ENCODE measurements at places on chromosomes 11 and 22. TPM values are rescaled to one million over a fixed set of nuclear protein-coding genes. Genes with fewer than 3 reads are reported as not detected.

The CARD18 gene
- total RNA-seq = not detected

The SMTNL1 gene
- total RNA-seq = not detected

The DRD2 gene
- total RNA-seq = 0.42 TPM

The NTM gene
- total RNA-seq = 111 TPM

The GLYAT gene
- total RNA-seq = not detected

The ROM1 gene
- 1.4 TPM for total RNA-seq

The MMP3 gene
- total RNA-seq = not detected

The CCDC82 gene
- 25.5 TPM for total RNA-seq

The ALG12 gene
- total RNA-seq = 26.2 TPM

The BIRC2 gene
- total RNA-seq = 63.9 TPM

The TP53AIP1 gene
- not detected for total RNA-seq

The RFPL2 gene
- total RNA-seq = not detected

- no peak for DNase-seq
Observed at GRCh38 chr11:6755303-6755952, 16.3 kb downstream of the OR2AG2 start.

GRCh38 chr11:2612884-2613571, 86.8 kb downstream of the KCNQ1OT1 start:
- no peak for DNase-seq

- DNase-seq = no peak
Observed at GRCh38 chr11:31141789-31142188, 227.8 kb downstream of the DCDC1 start.

- no peak for DNase-seq
Observed at GRCh38 chr11:76140912-76141574, 65.3 kb downstream of the WNT11 start.

DNA sequence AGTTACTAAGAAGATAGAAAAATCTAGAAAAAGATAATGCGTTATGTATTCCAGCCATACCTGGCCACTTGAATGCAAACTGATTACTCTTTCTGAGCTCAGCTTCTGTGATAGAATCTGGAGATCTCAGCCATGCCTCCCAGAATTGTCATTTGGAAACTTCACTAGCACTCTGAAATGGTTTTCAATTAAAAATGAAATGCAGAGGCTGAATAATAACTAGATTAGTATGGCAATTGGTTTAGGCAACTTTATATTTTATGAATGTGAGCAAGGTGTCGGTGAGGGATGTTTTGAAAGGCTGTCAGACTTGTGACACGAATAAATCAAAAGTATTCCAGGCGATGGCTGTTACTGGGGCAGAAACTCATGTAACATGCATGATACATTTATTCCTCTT, 128.8 kb upstream of the SORL1-AS1 start:
- no peak for DNase-seq

- DNase-seq = no peak
Observed at GRCh38 chr11:98895936-98896335, 124.8 kb upstream of the CNTN5 start.

GRCh38 chr11:124987096-124987495, 33.1 kb downstream of the CCDC15 start:
- DNase-seq = no peak

DNA sequence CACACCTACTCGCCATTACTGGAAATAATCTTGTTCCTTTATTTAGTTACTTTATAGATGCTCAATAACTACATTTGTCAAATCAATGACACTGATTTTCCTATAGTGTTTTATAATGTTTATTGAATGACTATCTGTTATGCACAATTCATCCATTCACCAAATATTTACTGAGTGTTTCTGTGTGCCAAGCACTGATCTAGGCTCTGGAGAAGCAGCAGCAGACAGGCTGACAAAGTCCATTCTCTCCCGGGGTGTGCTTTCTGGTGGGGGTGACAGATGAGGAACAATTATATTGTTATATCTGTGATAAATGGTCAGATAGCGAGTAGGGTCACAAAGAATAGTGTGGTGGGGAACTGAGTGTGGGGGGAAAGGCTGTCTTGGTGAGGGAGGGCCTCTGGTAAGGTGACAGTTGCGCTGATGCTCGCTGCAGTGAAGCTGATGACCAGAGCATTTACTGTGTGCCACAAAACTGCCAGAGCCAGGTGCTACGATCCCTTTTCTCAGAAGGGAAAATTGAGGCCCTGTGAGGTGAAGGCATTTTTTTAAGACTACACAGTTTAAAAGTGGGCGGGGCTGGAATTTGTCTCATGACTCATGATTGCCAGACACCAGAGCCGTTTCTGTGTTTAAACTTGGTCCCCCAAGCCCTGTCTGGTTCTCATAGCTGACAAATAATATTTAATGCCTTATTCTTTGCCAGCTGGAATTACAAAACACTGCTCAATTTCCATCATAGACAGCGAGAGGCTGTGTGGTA, 10.2 kb downstream of the PACS1 start:
- no peak for DNase-seq

DNA sequence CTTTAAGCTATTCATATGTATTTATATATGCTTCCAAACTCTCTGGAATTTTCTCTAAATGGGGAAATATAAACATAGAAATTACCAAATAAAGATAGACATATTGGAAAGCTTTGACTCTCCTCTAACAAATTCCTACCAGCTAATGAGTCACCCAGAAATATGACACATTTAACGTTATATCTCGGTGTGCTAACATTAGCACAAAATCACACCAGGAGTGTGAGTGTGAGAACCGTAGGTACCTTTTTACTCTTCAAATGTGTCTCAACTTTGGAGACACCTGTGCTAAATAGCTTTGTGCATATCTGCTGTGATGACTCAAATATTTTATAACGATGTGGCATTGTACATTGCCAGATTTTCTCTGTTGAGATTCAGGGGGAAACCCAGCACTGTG, 714.4 kb downstream of the METTL15 start:
- no peak for DNase-seq

DNA sequence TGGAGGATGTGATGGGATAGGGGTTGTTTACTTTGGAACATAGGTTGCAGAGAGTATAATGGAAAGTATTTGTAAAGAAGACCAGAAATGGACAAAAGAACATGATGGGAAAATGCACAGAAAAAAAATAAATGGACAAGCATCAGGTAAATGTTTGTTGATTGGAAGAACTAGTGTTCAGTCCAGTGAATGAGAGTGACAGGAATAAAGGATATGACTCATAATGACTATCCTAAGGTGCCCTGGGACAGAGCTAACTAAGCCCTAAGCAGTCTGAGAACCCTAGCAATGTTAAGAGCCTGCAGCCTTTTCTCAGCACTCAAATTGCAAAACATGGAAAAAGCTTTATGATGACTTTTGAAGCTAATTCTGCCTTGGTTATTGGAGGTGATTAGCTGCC, 732.8 kb upstream of the ANO5 start:
- peak; percentile 12 for DNase-seq

DNA sequence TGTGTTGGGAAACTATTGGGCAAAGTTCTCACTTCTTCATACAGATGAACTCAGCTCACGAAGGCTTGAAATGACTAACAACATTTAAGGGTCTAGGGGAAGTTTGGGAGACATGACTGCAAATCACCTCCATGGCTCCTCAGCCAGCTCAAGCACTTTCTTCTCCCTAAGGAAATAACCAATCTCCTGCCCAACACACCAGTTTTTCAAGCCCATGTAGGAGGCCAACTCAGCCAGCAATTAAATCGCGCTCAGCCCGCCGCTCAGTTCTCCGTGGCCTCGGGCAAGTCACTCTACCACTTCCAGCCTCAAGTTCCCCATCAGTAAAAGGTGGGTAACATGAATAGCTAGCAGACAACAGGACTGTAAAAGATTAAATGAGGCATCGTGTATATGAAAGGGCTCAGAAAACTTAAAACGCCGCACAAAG, 796 bp downstream of the POLDIP3 start:
- no peak for DNase-seq

DNA sequence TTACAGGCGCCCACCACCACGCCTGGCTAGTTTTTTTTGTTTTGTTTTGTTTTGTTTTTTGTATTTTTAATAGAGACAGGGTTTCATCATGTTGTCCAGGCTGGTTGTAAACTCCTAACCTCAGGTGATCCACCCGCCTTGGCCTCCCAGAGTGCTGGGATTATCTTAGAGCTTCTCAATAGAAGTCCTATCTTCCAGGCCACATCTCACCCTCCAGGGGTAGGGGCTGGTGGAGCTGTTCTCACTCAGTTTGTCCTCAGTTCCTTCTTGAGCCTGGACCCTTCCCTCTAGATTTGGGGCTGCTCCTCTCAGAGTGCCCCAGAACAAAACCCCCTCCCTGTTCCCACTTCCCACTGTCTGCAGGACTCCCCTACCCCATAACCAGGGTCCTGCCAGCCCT, 31.3 kb downstream of the BCR start:
- no peak for DNase-seq

- DNase-seq = no peak
Observed at GRCh38 chr11:66718320-66718971, 10.6 kb downstream of the SPTBN2 start.

- DNase-seq = no peak
Observed at GRCh38 chr11:19191530-19192169, 10.1 kb downstream of the CSRP3 start.

DNA sequence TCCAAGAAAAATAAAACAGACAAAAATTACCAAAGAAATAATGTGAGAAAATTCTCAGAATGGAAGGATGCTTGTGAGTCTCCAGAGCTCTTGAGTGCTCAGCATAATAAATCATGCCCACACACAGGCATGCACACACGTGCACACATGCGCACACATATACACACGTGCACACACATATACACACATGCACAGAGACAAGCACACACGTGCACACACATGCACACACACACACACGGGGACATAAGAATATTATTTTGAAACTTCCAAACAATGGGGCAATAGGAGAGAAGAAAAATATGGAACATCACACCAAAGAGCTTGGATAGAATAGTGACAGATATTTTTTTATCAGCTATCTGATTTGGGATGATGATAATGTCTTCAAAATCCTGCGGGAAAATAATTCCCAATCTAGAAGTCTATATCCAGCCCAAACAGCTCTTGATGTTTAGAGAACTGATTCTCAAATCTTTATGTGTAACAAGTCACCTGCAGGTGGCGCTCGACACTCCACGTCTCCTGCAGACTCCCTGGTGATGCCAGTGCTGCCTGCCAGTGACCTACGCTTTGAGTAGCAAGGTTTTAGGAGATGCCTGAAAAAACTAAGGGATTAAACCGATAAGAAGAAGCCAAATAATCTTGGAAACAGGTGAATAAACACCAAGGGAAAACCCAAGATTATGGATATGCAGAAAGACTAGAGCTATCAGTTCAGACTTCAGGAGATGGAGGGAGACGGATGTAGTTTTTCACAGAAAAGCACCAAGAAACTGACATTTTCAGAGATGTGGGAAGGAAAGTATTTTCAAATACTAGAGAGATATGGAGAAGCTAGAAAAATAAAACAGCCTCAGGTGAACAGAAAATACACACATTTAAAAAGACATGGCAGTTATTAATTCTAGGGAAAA, 743.6 kb downstream of the ETS1 start:
- peak; percentile 25 for DNase-seq

- DNase-seq = no peak
Observed at GRCh38 chr22:37406441-37407235, 20.6 kb downstream of the ELFN2 start.

GRCh38 chr22:19579880-19580279, 55.7 kb upstream of the CLDN5 start:
- no peak for DNase-seq

DNA sequence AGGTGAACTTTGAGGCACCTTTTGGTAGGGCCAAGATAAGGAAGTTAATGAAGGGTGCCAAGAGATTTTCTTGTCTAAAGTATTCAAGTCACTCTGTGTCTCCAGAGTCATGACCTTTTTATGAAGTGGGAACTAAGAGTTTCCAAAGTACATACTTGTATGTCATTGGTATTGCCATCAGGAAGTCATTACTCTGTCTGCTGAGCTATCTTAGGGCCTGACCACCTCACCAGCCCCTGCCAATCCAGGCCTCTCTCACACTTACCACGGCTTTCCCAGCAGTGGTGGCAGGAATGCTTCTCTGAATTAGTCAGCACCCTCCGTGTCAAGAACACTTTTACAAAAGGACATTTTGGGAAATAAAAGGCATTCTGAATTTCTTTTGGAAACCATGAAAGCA, 192.8 kb upstream of the MTNR1B start:
- no peak for DNase-seq

GRCh38 chr22:17580441-17581031, 17.2 kb downstream of the SLC25A18 start:
- no peak for DNase-seq

DNA sequence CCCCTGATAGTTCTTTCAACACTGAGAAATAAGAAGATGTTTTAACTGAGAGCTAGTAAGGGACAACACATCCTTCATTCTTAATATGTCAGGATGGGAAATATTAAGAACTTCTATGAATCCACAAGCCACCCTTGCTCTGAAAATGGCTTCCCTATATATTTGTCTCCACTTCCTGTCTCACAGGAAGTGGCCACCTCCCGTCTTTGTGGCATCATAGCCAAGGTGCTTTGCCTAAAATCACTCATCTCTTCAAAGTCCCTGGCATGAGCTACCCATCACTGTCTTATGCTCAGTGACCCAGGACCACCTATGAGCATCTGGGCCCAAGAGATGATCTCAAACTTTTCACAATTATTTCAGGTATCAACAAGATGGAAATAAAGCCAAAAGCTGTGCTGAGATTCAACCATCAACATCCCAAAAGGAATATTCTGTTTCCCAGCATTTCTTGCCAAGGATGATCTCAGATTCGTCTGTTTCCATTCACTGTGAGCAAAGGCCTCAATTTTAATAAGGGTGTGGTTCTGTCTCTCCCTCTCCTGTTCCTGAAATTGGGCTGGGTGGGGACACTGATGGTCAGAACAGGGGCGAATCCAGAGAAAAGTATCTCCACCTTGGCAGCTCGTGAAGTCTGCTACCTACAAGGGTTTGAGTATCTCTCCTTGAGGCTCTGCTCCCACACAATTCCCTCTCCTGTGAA, 493.9 kb downstream of the MN1 start:
- DNase-seq = no peak

- DNase-seq = no peak
Observed at GRCh38 chr22:47457509-47458300, 695.3 kb downstream of the TBC1D22A start.

DNA sequence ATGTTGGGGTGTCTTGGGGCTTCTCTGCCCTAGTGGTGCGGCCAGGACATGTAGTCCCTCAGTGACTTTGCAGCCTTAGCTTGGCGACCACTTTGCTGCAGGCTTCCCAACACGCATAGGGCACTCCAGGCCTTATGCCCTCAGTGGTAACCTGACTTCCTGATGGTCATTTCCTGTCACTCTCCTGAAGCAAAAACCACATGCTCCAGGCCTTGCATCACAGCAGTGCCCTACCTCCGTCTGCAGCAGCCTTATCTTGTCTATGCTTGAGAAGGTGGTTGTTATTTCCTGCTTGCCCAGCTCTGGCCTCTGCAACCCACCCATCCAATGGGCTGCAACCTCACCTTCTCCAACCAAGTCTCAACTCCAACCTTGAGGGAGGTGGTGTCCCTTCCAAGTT, 33.4 kb upstream of the PISD start:
- no peak for DNase-seq

- DNase-seq = no peak
Observed at GRCh38 chr11:132579634-132580327, 952.5 kb downstream of the OPCML start.

- no peak for DNase-seq
Observed at GRCh38 chr11:117298195-117298594, 7.0 kb downstream of the BACE1-AS start.

Measured in kidney epithelial cell (primary cell).